ENCODE measurements at places on chromosomes 2 and 18.

DNA sequence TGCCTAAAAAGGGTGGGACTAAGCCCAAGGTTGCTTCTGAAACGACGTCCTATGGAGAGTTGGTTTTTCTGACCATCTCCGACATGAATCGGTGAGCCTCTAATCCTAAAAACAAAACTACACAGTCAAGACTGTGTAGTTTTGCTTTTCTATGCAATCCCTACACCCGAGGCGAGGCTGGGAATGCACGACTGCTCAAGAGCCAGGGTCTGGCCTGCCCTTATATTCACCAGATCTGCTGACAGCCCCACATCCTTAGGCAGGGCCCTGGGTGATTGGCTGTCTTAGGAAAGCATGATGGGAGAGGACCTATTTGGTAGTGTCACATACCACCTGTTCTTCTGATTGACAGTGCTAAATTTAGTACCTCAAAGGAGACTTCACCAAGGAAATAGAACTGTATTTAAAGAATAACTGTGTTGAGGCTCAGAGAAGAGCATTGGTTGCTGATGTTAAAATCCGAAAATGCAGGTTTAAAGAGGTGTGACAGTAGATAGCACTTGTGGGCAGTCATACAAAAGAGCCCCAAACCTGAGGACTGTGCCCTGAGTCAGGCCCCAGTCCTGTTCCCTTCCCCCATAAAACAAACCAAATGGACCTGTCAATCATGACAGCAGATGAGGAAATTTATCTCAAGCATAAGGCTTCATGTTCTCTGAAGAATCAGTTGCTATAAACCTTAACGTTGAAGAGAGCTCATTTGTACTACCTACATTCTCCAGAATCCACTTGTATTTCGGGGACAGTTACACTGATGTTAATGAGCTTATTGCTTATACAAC lies at the start of gene TTN:
TTN (minus strand) TSS at position 197 of the 782 bp plus-strand sequence. CDS start 2,781 bp downstream, outside the sequence.
- no peak for DNase-seq

DNA sequence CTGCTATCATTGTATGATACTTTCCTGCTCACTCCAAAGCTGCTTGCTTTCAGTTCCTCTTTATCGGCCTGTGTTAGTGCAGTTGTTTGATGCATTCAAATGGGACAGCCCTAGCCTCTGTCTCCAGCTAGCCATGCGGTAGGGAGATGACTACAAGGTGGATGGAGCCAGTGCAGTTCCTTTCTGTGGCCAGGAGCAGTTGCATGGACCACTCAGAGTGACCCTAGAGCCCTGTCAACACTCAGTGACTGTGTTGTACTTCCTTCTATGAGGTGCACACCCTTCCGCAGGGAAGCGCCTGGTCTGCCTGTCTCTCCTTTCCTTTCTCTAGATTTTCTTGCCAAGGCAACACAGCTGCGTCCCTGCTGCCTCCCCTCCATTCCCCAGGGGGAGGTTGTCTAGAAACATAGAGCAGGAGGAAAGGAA lies 33.8 kb downstream of the KCNS3 start:
- DNase-seq, result no peak

DNA sequence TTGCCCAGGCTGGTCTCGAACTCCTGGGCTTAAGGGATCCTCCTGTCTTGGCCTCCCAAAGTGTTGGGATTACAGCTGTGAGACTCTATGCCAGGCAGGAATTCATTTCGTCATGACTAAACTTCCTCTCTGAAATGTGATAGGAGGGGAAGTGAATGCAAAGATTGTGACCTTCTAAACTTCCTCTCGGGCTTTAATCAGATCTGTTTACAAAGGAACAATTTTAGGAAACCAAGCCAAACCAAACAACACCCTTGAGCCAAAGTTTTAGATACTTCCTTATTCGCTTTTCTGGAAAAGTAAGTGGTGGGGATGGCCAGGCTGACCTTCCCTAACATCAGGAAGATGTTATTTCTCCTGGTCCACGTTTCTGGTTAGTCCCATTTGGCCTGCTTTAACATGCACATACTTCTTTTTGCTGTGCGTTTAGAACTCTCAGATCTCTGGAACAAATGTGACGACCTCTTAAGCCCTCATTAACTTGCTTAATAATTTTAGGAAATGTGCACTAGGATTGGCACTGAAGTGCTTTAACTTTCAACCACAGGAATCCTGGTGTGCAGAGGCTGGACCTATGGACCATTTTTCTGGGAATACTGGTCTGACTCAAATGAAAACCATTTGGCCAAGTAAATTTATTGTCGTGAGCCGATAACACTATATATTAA lies 33.2 kb upstream of the YES1 start:
- no peak for DNase-seq

DNA sequence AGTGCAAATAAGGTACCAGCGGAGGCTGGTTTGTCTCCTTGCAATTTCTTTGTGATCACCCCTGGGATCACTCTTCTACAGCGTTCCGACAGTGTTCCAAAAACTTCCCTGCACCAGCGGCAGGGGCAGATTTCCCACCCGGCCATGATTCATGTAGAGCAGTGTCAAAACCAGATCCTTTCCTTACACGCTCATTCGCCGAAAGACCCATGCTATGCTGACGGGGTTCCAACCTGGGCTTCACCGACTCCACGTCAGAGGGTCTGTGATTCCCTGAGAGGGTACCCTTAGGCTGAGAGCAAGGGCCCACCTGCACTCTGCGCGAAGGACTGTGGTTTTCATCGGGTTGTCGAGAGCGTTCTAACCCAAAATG lies 423 bp upstream of the TTC27 start:
- DNase-seq, result peak; percentile 20

- DNase-seq, result no peak
Observed at GRCh38 chr2:71240794-71241193, 13.9 kb upstream of the PAIP2B start.

Measured in WERI-Rb-1 (cell line).